Dorsolateral prefrontal cortex (tissue), 122 donors: ENCODE measurements at places on chromosomes 7 and 10. TPM values are rescaled to one million over a fixed set of nuclear protein-coding genes. Genes with fewer than 3 reads are reported as not detected.

VSIR gene
- 70.8 TPM for total RNA-seq

CALHM1 gene
- total RNA-seq = 3.7 TPM

SPDYE3 gene
- total RNA-seq = not detected

ELFN1 gene
- 2.8 TPM for total RNA-seq

SPAM1 gene
- not detected for total RNA-seq

BPGM gene
- total RNA-seq = 16.3 TPM

CHPF2 gene
- total RNA-seq = 37.2 TPM

MSMB gene
- not detected for total RNA-seq

CACNB2 gene
- total RNA-seq = 66.1 TPM

TMEM130 gene
- total RNA-seq = 200 TPM

OR6B1 gene
- not detected for total RNA-seq

SPDYE2 gene
- not detected for total RNA-seq

ATRNL1 gene
- 773 TPM for total RNA-seq

SLC18A3 gene
- not detected for total RNA-seq

TAS2R41 gene
- not detected for total RNA-seq

TMED4 gene
- 78.0 TPM for total RNA-seq

MORN4 gene
- 34.1 TPM for total RNA-seq

SLC26A4 gene
- 17.4 TPM for total RNA-seq

COL1A2 gene
- 4.6 TPM for total RNA-seq

PPP3CB gene
- total RNA-seq = 175 TPM

TRPV6 gene
- total RNA-seq = 0.28 TPM

PAX4 gene
- total RNA-seq = not detected

GPC2 gene
- total RNA-seq = 3.2 TPM

SPAG6 gene
- 6.9 TPM for total RNA-seq

PCGF6 gene
- 9.0 TPM for total RNA-seq

TMEM229A gene
- 4.8 TPM for total RNA-seq

UCMA gene
- not detected for total RNA-seq

LIPK gene
- total RNA-seq = not detected

DGKI gene
- total RNA-seq = 117 TPM

PHTF2 gene
- total RNA-seq = 23.8 TPM

LRIT1 gene
- total RNA-seq = not detected

PIP4K2A gene
- 160 TPM for total RNA-seq

MRLN gene
- 0.95 TPM for total RNA-seq

SORCS3 gene
- 16.0 TPM for total RNA-seq

EPO gene
- total RNA-seq = not detected

CCDC146 gene
- 13.9 TPM for total RNA-seq

DNAJC9 gene
- 28.0 TPM for total RNA-seq

OR2A7 gene
- 0.72 TPM for total RNA-seq

TFR2 gene
- 16.0 TPM for total RNA-seq

CARD11 gene
- 2.2 TPM for total RNA-seq

NPFFR1 gene
- 1.7 TPM for total RNA-seq

ZNF853 gene
- total RNA-seq = 30.0 TPM

TCAF2 gene
- total RNA-seq = 2.7 TPM
